ENCODE measurements at places on chromosomes 13 and 19.
A peak's percentile ranks its signal among the peaks of the same experiment; 100 is the strongest.

DNA sequence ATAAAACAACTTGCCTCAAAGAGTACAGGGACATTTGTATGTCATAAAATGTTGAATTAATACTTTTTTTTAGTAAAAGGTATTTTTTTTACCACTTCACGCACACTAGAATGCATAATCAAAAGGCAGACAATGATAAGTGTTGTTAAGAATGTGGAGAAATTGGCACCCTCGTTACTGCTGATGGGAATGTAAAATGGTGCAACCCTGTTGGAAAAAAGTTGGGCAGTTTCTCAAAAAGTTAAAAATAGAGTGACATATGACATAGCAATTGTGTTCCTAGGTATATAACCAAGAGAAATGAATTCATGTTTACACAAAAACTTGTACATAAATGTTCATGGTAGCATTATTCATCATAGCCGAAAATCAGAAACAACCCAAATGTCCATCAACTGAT, 109.5 kb downstream of the PIBF1 start:
- peaks cover 10% of the 10 kb centered on the region for H3K4me1 ChIP-seq
- H3K4me3 ChIP-seq, result no peak overlapping the region
- H3K36me3 ChIP-seq, result peaks cover 9% of the 10 kb centered on the region
- no peak overlapping the region for H3K27ac ChIP-seq
- no peaks in the 10 kb centered on the region for H3K27me3 ChIP-seq
- DNase-seq, result no peak

- peaks cover 17% of the 10 kb centered on the region for H3K27me3 ChIP-seq
- peak overlapping the region; percentile 79 for H3K27ac ChIP-seq
- DNase-seq, result peak; percentile 78
- no peaks in the 10 kb centered on the region for H3K4me1 ChIP-seq
These were observed 4.3 kb downstream of the CD37 start for GRCh38 chr19:49339301-49340068.

- H3K4me3 ChIP-seq, result no peak overlapping the region
- no peak for DNase-seq
- no peak overlapping the region for H3K27ac ChIP-seq
- no peaks in the 10 kb centered on the region for H3K4me1 ChIP-seq
- H3K36me3 ChIP-seq, result no peaks in the 10 kb centered on the region
These were observed 18.1 kb upstream of the NDFIP2 start for GRCh38 chr13:79462895-79463294.

- no peaks in the 10 kb centered on the region for H3K36me3 ChIP-seq
- H3K27me3 ChIP-seq, result no peaks in the 10 kb centered on the region
- DNase-seq, result no peak
- H3K27ac ChIP-seq, result peak overlapping the region; percentile 79
- H3K4me1 ChIP-seq, result peaks cover 6% of the 10 kb centered on the region
- peak overlapping the region; percentile 60 for H3K4me3 ChIP-seq
These were observed 6.7 kb downstream of the NAPSA start for GRCh38 chr19:50358483-50359327.

GRCh38 chr13:50255639-50256038, 240.4 kb downstream of the KCNRG start:
- H3K4me1 ChIP-seq, result no peaks in the 10 kb centered on the region
- H3K27me3 ChIP-seq, result no peaks in the 10 kb centered on the region
- no peak overlapping the region for H3K4me3 ChIP-seq

DNA sequence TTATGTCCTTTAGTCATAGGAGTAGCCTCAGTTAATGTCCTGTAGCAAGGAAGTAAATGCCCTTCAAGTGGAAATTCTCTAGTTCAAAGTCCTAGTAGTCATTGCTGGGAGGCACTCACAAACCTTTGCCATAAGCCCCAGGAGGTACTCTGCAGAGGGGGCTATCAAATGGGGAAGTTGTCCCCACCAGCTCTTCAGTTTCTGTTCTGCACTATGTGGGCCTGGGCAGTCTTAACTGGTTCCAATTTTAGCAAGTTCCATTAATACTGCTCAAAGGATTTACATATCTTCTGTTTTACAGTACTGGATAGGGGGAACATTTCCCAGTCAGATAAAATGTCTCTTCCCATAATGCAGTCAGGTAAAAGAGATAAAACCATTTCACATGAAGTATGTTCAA, 101.3 kb downstream of the B3GLCT start:
- H3K4me1 ChIP-seq, result no peaks in the 10 kb centered on the region
- no peak overlapping the region for H3K4me3 ChIP-seq
- DNase-seq, result no peak
- H3K27ac ChIP-seq, result no peak overlapping the region
- peaks cover 8% of the 10 kb centered on the region for H3K36me3 ChIP-seq

DNA sequence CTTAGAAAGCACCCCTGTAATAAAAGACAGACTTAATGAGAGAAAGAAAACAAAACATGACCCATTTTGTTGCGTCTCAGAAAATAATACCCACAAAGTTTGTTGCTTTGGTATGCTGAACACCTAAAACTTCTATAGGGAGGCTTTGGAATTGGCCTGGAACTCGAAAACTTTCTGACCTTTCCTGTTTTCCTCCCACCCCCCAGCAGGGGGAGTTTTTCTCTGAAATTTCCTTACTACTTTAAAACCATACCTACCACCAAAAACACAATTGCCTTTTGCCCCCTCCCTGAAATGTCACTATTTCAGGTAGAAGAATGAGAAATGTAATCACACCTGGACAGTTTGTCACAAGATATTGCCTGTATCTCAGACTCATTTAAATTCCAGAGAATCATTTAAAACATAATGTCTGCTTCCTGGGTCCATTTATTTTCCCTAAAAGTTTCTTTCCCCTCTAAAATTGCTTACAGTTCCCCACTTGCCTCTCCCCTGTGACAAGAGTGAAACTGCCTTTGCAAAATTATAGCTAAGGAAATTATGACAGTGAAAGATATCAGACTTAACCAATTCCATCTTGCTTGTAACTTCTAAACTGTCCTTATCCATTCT, 2700.2 kb downstream of the PCDH9 start:
- H3K4me1 ChIP-seq, result no peaks in the 10 kb centered on the region
- no peaks in the 10 kb centered on the region for H3K36me3 ChIP-seq

- DNase-seq, result no peak
- H3K4me3 ChIP-seq, result no peak overlapping the region
- H3K27ac ChIP-seq, result no peak overlapping the region
- H3K36me3 ChIP-seq, result no peaks in the 10 kb centered on the region
- H3K27me3 ChIP-seq, result no peaks in the 10 kb centered on the region
These were observed 384.5 kb downstream of the MTUS2 start for GRCh38 chr13:29204651-29205050.

- no peaks in the 10 kb centered on the region for H3K27me3 ChIP-seq
- H3K27ac ChIP-seq, result no peak overlapping the region
- no peaks in the 10 kb centered on the region for H3K4me1 ChIP-seq
- DNase-seq, result no peak
- no peak overlapping the region for H3K4me3 ChIP-seq
- H3K36me3 ChIP-seq, result no peaks in the 10 kb centered on the region
These were observed 249.9 kb downstream of the COL4A1 start for GRCh38 chr13:110057052-110057451.

GRCh38 chr13:34942732-34943435, 814 bp downstream of the NBEA start:
- H3K4me1 ChIP-seq, result peaks cover 7% of the 10 kb centered on the region
- H3K4me3 ChIP-seq, result peak overlapping the region; percentile 79
- peak; percentile 3 for DNase-seq
- peak overlapping the region; percentile 79 for H3K27ac ChIP-seq
- no peaks in the 10 kb centered on the region for H3K27me3 ChIP-seq

DNA sequence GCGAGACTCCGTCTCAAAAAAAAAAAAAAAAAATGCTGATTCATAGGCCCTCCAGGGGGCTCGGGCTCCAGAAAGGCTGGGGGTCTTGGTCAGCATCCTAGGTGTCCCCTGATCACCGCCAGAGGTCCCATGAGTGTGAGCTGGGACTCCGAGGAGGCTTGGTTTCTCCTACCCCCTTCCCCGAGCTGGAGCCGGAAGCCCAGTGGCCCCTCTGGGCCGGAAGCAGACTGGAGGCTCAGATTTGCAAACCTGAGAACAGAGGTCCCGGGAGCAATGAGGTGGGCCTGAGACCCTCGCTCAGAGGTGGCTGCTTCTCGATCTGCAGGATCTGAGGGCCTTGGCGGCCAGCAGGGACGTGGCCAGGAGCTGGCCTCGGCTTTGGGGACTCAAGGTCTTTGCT, 41.5 kb downstream of the EFNA2 start:
- peaks cover 38% of the 10 kb centered on the region for H3K27me3 ChIP-seq
- no peak for DNase-seq
- no peak overlapping the region for H3K27ac ChIP-seq
- no peaks in the 10 kb centered on the region for H3K36me3 ChIP-seq

DNA sequence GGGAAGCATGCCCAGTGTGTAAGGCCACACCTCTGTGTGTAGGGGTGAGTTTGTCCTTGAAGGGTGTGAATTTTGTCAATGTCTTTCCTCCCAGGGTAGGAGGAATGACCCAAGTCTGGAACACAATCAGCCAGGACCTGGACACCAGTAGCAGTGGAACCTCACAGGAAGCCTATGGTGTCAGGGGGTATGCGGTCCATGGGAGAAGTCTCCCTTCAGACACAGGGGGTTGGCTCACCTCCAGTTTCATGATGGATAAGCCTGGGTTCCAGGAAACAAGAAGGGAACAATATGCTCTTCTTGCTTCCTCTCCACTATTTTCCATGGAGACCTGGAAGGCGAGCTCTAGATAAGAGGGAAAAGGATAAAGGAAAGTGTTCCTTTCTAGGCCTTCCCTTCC, 23.9 kb downstream of the B3GLCT start:
- no peak overlapping the region for H3K4me3 ChIP-seq
- no peak for DNase-seq
- H3K27me3 ChIP-seq, result no peaks in the 10 kb centered on the region
- no peak overlapping the region for H3K27ac ChIP-seq
- H3K4me1 ChIP-seq, result no peaks in the 10 kb centered on the region

DNA sequence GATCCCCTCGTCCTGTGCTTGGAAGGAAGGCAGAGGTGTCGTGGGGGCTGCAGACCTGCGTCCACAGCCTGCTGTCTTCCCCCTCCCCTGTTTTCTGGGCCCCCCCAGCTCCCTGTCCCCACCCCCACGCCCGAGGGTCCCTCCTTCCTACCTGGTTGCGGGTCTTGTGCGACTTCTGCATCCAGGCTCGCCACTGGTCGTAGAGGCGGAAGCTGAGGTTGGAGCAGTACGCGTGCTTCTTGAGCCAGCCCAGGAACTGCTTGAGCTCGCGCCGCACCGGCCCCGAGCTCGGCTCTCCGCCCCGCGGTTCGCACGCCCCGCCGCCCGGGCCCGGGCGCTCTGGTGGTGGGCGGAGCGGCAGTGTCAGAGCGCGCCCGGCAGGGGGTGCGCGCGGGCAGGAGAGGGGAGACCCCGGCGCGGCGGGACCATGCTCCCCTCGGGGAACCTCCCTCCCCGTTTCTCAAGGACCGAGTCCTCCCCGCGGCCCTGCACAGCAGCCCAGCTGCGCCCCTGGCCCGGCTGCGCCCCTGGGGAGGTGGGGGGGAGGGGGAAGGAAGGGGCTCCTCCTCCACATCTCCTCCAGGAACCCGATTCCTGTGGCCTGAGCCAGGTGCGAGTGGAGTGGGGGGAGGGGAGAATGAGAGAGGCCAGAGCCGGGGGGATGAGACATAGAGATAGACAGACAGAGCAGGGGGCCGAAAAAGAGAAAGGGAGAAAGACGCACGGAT, 5.7 kb downstream of the REX1BD start:
- no peak overlapping the region for H3K27ac ChIP-seq
- DNase-seq, result peak; percentile 30
- H3K36me3 ChIP-seq, result no peaks in the 10 kb centered on the region
- H3K4me3 ChIP-seq, result peak overlapping the region; percentile 54
- peaks cover 26% of the 10 kb centered on the region for H3K4me1 ChIP-seq

DNA sequence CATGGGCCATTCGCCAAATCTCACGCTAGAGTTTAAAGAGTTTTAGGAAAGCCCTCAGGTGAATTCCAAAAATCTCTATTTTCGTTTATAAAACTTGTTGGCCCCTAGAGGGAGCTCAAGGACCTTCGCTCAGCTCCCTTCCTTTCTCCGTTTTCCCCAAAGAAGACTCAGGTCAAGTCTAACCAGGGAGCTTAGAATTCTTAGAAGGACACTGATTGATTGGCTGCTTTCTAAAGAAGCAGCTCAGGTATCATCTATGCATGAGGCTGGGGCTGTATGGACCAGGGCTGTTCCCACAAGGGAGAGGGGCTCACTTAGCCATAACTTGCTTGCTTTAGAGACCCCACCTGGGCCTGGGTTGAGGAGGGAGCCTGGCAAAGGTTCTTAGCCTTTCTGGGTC, 20.5 kb downstream of the DZIP1 start:
- no peak overlapping the region for H3K4me3 ChIP-seq
- no peaks in the 10 kb centered on the region for H3K4me1 ChIP-seq
- no peak for DNase-seq
- no peak overlapping the region for H3K27ac ChIP-seq
- no peaks in the 10 kb centered on the region for H3K36me3 ChIP-seq

- H3K27ac ChIP-seq, result no peak overlapping the region
- no peaks in the 10 kb centered on the region for H3K4me1 ChIP-seq
- H3K27me3 ChIP-seq, result no peaks in the 10 kb centered on the region
- peaks cover under 1% of the 10 kb centered on the region for H3K36me3 ChIP-seq
- DNase-seq, result no peak
- no peak overlapping the region for H3K4me3 ChIP-seq
These were observed 228.6 kb downstream of the LMO7 start for GRCh38 chr13:75864718-75865117.

DNA sequence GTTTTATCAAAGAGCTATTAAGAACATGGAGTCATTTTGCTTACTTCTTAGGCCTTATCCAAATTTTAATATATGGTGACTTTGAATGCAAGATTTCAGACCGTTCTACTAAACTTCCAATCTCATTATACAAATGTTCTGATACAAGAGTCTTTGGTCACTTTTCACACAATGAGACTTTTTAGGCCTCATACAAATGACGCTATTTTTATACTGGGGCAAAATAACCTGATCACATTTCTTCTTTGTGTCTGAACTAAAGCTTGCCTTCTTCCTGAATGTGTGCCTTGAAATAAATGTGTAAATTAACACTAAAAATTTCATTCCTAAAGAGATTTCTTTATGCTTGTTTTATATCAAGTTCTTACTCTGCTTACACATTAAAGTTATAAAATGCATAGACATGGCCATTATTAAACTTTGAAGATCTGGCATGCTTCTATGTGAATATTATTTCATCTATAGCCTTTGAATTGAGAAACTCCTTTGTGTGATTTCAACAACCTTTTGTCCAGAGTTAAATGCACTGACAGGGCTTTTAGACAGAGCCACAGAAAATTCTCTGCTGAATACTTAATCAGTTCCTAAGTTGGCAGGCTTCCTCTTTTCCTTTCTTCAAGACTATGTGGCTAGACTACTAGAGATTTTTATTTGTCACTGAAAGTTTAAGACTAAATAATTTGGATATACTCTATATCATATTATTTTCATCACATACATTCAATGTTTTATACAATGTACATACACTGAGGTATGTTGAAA, 86.1 kb downstream of the EDNRB start:
- no peaks in the 10 kb centered on the region for H3K4me1 ChIP-seq
- DNase-seq, result no peak
- no peak overlapping the region for H3K27ac ChIP-seq
- H3K4me3 ChIP-seq, result no peak overlapping the region
- no peaks in the 10 kb centered on the region for H3K36me3 ChIP-seq
- no peaks in the 10 kb centered on the region for H3K27me3 ChIP-seq

- H3K36me3 ChIP-seq, result no peaks in the 10 kb centered on the region
- no peaks in the 10 kb centered on the region for H3K4me1 ChIP-seq
- H3K27ac ChIP-seq, result no peak overlapping the region
- DNase-seq, result peak; percentile 36
- no peak overlapping the region for H3K4me3 ChIP-seq
These were observed 28.0 kb downstream of the RXFP2 start for GRCh38 chr13:31767175-31767900.

- no peak for DNase-seq
- no peaks in the 10 kb centered on the region for H3K36me3 ChIP-seq
- no peak overlapping the region for H3K27ac ChIP-seq
- H3K4me3 ChIP-seq, result no peak overlapping the region
These were observed 9.9 kb downstream of the NACC1 start for GRCh38 chr19:13127811-13128575.

- no peaks in the 10 kb centered on the region for H3K36me3 ChIP-seq
- H3K4me3 ChIP-seq, result no peak overlapping the region
- H3K4me1 ChIP-seq, result no peaks in the 10 kb centered on the region
- H3K27me3 ChIP-seq, result no peaks in the 10 kb centered on the region
These were observed 62.0 kb downstream of the ABCC4 start for GRCh38 chr13:95239283-95239682.

Data from gastrocnemius medialis (tissue), 4 donors.